ENCODE measurements at places on chromosomes 2 and 18.

DNA sequence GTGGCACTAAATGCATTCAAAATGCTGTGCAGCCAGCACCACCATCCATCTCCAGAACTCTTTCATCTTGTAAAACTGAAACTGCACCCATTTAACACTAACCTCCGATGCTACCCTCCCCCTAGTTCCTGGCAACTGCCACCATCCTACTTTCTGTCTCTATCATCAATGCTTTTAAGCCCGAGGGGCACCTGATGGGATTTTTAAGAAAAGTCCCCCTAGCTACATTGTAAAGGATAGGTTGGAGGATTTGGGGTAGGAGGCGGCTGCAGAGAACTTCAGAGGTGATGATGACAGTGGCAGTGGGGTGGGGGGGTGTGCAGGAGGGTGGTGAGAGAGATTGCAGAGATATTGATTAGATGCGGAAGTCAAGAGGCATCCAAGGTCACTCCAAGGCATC, 10.8 kb upstream of the YWHAQ start:
- no peak for DNase-seq

DNA sequence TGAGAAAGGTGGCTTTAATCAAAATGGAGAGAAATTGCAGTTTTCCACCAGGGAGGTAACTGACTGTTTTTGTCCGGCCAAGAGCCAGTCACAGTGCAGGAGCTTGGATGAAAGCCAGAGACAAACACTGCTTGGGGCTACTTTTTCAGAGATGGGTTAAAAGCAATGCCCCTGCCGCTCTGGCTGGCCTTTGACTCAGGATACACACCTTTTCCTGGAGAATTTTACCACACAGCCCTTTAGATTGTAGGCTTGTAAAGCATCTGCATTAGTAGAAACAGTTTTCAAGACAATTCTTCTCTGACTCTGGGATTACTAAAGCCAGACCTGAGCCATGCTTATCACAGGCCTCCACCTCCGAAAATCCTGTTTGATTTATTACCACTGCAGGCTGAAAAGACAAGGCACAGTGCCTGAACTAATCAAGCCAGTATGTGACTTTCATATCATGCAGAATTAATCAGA, 79.7 kb downstream of the CCBE1 start:
- no peak for DNase-seq

- no peak for DNase-seq
Observed at GRCh38 chr2:143529118-143529720, 400.0 kb downstream of the ARHGAP15 start.

DNA sequence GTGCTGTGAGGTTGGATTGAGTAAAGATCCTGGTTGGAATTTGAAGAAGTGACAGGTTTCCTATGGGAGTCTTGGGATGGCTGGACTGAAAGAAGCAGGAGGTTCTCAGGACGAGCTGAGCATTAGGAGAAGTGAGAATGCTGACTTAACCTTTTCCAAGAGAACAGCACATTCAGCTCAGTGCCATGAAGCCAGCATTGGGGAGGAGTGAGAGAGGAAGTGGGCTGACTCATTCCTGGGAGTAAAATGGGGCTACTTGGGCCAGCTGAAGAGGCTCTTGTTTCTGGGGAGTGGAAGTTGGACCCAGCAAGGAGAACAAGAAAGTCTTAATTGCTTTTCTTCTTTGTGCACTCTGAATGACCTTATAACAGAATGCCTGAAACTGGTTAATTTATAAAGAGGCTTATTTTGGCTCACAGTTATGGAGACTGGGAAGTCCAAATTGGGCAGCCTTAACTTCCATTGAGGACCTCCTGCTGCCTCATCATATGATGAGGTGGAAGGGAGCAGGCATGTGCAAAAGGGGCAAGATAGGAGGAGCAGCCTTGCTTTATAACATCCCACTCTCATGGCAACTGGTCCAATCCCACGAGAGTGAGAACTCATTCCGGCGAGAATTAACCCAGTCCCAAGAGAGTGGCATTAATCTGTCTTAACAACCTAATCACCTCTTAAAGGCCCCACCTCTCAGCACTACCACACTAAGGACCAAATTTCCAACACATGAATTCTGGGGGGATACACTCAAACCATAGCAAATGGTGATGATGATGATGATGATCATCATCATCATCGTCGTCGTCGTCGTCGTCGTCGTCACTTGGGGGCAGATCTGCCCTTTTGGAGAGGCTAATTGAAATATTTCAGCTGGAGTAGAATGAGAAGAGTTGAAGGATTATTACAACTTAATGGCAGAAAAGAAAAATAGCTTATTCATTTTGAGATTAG, 26.1 kb downstream of the DGUOK start:
- no peak for DNase-seq

- DNase-seq, result peak; percentile 15
Observed at GRCh38 chr2:120261387-120262006, 8.8 kb downstream of the RALB start.

GRCh38 chr2:174766271-174766670, 2.0 kb upstream of the CHRNA1 start:
- DNase-seq, result no peak

DNA sequence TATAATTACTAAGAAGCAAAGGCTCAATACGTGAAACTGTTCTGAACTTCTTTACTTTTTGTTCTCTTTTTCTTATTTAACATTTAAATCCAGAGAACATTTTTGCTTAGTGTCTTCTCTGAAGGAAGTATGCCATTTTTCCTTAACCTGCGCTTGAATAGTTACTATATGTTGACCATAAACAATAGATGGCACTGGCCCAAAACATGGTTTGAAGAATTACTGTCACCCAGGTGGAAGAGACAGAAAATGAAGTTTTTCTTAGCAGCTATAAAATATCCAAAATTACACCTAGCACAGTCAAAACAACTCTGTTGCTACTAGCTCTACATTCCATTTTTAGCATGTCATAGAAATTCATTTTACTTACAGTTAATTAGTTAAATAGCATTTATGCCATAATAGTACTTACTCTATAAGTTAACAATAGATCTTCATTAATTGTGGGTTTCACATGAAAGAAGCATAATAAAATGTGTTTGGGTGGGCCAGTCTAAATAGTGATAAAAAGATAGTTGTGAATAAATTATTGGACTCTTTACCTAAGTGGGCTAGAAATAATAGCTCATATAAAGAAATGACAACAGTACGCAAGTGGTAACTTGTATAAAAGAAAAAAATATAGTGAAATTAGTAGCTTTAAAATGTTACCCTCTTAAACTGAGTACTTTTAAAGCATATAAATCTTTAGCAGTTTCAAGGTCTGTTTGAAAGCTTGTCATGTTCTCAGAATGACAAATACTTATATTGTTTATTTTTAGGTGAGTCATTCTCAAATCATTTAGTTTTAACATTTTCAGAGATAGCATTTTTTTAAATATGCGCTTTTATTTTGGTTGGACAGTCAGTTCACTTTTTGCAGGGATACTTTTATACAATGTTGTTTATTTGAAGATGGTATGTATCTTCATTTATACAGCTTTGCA, 3.7 kb downstream of the ETAA1 start:
- no peak for DNase-seq
